ENCODE measurements at places on chromosomes 5 and 9. TPM values are rescaled to one million over a fixed set of nuclear protein-coding genes. Genes with fewer than 3 reads are reported as not detected.

Gene SNX24
- 14.5 TPM for total RNA-seq

Gene PIK3R1
- total RNA-seq = 40.1 TPM

Gene MYO10
- total RNA-seq = 58.3 TPM

Gene DPM2
- 12.9 TPM for total RNA-seq

Gene CDC23
- total RNA-seq = 19.5 TPM

Gene GPR150
- 0.40 TPM for total RNA-seq

Gene IL5
- not detected for total RNA-seq

Gene EGR1
- 7.8 TPM for total RNA-seq

Gene MLANA
- not detected for total RNA-seq

Gene SLC45A2
- 0.17 TPM for total RNA-seq

Gene NUTM2F
- total RNA-seq = not detected

Gene IGFBPL1
- 0.20 TPM for total RNA-seq

Gene SPINK4
- total RNA-seq = 0.91 TPM

Gene ODF2
- total RNA-seq = 32.7 TPM

Gene SPINK9
- not detected for total RNA-seq

Gene PTCD2
- total RNA-seq = 11.9 TPM

Gene ACOT12
- total RNA-seq = 1.1 TPM

Gene OR1Q1
- not detected for total RNA-seq

Gene IRX2
- total RNA-seq = 0.69 TPM

Gene MZB1
- total RNA-seq = not detected

Gene PTTG1
- total RNA-seq = 12.8 TPM

Gene CARD9
- total RNA-seq = 3.1 TPM

Gene PBX3
- 19.7 TPM for total RNA-seq

Gene SLC6A18
- not detected for total RNA-seq

Gene KCNIP1
- total RNA-seq = not detected

Gene PDZD2
- 0.46 TPM for total RNA-seq

Gene FBXL7
- total RNA-seq = 6.3 TPM

Gene CXCL14
- 0.26 TPM for total RNA-seq

Gene EGFLAM
- total RNA-seq = 2.9 TPM

Gene BNC2
- total RNA-seq = 14.5 TPM

Gene ADAMTS16
- total RNA-seq = not detected

Gene IFNA13
- not detected for total RNA-seq

Gene ADRA1B
- total RNA-seq = 0.26 TPM

Gene RAB14
- 38.3 TPM for total RNA-seq

Gene PLCXD3
- total RNA-seq = 1.7 TPM

Gene PCBD2
- 3.6 TPM for total RNA-seq

Gene TMEM171
- 1.3 TPM for total RNA-seq

Gene KCNV2
- total RNA-seq = not detected

Gene TMED9
- 380 TPM for total RNA-seq

Gene LYRM7
- 12.1 TPM for total RNA-seq

Gene FAM81B
- total RNA-seq = not detected

Gene LRRC19
- total RNA-seq = not detected

Gene CATSPER3
- total RNA-seq = 0.10 TPM

Gene CRHBP
- total RNA-seq = 0.33 TPM

Gene CER1
- not detected for total RNA-seq

Gene ZNF782
- 2.8 TPM for total RNA-seq

Gene PCDHA9
- 0.07 TPM for total RNA-seq

Gene CFAP90
- total RNA-seq = not detected

Gene PGM5
- total RNA-seq = 33.3 TPM

Gene JADE2
- 27.6 TPM for total RNA-seq

Gene SLC6A7
- total RNA-seq = not detected

Gene FAM200C
- 7.2 TPM for total RNA-seq

Gene BSPRY
- total RNA-seq = 0.07 TPM

Measured in smooth muscle cell of the pulmonary artery (primary cell).